ENCODE measurements at places on chromosomes 2 and 18. TPM values are rescaled to one million over a fixed set of nuclear protein-coding genes. Genes with fewer than 3 reads are reported as not detected.

The SRD5A2 gene
- 0.64 TPM for total RNA-seq

GRCh38 chr2:152930501-152930900 lies 212.1 kb downstream of the ARL6IP6 start:
- peaks cover 2% of the 10 kb centered on the region for H3K27me3 ChIP-seq
- DNase-seq = no peak
- H3K4me1 ChIP-seq = no peaks in the 10 kb centered on the region
- no peak overlapping the region for H3K27ac ChIP-seq

The LRP1B gene
- 1.4 TPM for total RNA-seq

DNA sequence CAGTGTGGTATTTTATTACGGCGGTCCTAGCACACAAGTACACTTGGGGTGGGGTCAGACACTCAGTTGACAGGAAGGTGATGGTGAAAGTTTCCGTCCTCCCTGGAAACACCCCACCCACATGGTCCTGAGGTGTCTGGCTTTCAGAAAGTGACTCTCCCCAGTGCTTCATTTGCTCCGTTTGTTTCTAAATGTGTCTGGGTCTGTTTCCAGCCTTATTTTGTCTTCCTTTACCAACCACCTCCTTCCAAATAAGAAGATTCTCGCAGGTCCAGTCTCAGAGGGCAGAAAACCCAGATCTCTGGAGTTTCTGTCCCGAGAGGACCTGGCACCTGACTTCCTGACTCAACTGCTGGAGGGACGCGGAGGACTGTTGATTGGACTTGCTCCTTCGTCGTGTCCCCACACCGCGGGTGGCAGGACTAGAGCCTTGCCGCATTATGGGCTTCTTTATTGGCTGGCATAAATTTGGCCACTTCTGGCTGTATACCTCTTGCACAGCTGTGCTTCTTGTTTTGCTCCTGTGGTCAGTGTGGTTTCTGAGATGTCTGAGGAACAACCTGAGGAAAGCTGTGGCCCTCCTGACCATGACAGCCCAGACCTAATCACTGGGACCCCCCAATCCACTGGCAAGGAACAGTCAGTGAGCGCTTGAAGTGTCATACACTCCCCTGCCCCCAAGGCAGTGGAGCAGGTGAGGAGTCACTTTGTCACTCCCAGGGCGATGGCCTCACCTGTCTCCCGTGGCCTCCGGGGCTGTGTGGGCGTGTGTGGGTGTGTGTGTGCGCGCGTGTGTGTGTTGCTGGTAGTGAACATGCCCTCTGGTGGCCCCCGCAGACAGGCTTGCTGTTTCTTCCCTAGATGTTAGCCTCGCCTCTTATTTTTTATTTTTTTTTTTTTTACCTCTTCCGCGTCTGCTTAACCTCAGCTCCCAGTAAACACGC lies 45.6 kb downstream of the MEX3C start:
- peak overlapping the region; percentile 9 for H3K27ac ChIP-seq
- H3K36me3 ChIP-seq = no peaks in the 10 kb centered on the region
- no peak overlapping the region for H3K4me3 ChIP-seq

DNA sequence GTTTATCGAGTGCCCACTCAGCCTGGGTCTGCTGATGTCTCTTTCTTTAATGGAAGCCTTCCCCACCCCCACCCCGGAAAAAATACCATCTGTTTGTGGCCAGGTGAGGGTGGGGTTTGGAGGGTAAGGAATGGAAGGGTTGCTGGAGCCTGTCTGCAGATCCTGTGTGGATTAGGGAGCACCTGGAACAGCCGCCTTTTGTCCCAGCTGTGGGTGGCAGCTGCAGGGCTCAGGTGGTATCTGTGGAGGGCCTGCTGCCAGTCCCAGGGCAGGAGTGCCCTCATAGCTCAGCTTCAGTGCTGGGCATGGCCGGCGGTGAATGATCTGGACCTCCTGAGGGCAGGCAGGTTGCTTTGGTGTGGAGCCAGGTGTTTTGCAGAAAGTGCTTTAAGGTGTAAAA lies 45.3 kb downstream of the IMPA2 start:
- no peak overlapping the region for H3K27ac ChIP-seq
- peaks cover 14% of the 10 kb centered on the region for H3K36me3 ChIP-seq
- no peaks in the 10 kb centered on the region for H3K27me3 ChIP-seq
- H3K4me3 ChIP-seq = no peak overlapping the region

DNA sequence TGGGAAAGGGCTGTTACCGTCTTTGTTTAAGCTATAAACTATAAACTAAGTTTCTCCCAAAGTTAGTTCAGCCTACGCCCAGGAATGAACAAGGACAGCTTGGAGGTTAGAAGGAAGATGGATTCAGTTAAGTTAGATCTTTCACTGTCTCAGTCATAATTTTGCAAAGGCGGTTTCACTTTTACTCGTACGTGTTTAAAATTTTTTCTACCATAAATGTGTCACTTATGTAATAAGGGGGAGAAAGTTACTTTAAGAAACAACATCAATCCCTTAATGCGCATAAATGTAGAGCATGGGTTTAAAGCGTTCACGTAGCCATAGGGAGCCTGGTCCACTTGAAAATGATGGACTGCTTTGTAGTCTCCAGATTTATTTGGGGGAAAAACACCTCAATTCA lies 71.3 kb downstream of the SNORC start:
- no peaks in the 10 kb centered on the region for H3K36me3 ChIP-seq
- H3K4me3 ChIP-seq = no peak overlapping the region
- peaks cover 2% of the 10 kb centered on the region for H3K27me3 ChIP-seq
- H3K4me1 ChIP-seq = no peaks in the 10 kb centered on the region
- no peak for DNase-seq
- no peak overlapping the region for H3K27ac ChIP-seq

DNA sequence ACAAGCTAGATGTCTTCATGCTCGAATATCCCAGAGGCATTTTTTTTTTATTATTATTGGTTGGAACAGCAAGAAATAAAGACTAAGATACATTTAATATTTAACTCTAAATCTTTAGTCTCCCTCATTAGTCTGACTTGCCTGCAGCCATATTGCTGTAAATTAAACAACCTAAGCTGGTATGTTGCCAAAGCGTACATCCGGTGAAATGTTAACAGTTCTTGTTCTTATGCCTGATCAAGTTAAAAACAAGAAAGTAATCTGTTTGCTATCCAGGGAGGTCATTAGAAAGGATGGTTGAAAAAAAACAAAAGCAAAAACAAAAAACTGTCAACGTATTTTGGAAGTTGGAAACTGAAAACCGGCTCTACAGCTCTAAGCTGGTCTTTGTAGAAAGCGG lies 125.9 kb upstream of the NABP1 start:
- H3K27me3 ChIP-seq = no peaks in the 10 kb centered on the region
- H3K27ac ChIP-seq = no peak overlapping the region
- H3K4me1 ChIP-seq = peaks cover 9% of the 10 kb centered on the region
- H3K36me3 ChIP-seq = no peaks in the 10 kb centered on the region
- DNase-seq = no peak

DNA sequence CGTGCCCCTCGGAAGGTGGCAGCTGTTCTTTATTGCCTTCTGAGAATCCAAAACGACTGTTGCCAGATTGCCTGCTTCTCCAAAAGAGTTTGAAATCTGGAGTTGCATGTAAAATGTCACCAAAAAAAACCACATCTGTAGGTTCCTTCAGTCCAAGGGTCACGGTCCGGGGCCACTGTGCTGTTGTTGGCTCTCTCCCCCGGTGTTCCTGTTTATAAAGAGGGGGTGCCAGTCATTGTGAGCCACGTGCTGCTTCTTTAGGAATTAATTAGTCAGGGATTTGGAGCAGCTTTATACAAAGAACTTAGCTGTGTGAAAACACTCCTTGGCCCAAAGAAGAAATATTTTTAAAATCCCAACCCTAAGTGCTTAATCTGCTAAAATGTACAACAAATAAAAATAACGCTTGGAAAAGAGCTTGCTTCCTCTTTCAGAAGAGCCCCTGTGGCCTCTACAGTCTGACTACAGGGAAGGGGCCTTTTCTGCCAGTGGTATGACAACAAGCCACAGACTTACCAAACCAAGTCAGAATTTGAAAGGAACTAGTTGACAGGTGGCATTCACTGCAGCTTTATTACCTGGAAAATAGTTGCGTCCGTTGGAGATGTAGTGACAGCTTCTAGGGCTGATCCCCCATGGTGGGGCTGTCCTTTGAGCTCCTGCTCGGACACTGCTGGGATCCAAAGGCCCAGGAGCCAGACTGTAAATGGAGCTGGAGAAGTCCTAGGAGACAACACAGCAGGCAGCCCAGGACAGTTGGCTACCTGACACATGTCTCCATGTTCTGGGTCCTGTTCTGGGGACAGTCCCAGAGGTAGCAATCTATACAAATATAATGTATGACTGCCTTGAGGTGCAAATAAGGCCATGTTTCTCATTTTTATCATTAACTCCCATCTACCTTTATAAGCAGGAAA lies 84.5 kb upstream of the SLC1A4 start:
- no peak for DNase-seq
- H3K36me3 ChIP-seq = no peaks in the 10 kb centered on the region
- H3K4me1 ChIP-seq = peaks cover 20% of the 10 kb centered on the region
- H3K27me3 ChIP-seq = peaks cover 3% of the 10 kb centered on the region

- H3K27ac ChIP-seq = peak overlapping the region; percentile 89
- no peak for DNase-seq
- no peaks in the 10 kb centered on the region for H3K27me3 ChIP-seq
- H3K4me1 ChIP-seq = peaks cover 47% of the 10 kb centered on the region
Measured at GRCh38 chr2:182973441-182974352, 64.6 kb downstream of the NCKAP1 start.

The POTEC gene
- not detected for total RNA-seq

The FSHR gene
- total RNA-seq = not detected

The UPP2 gene
- not detected for total RNA-seq

The CYP26B1 gene
- total RNA-seq = 1.2 TPM

GRCh38 chr18:73896685-73897084 lies 250.9 kb downstream of the FBXO15 start:
- no peak overlapping the region for H3K4me3 ChIP-seq
- H3K27me3 ChIP-seq = no peaks in the 10 kb centered on the region
- H3K27ac ChIP-seq = no peak overlapping the region

- no peak overlapping the region for H3K4me3 ChIP-seq
- H3K4me1 ChIP-seq = no peaks in the 10 kb centered on the region
- no peak for DNase-seq
- no peak overlapping the region for H3K27ac ChIP-seq
Measured at GRCh38 chr18:22987547-22988189, 54.5 kb downstream of the RBBP8 start.

- DNase-seq = no peak
- peaks cover 61% of the 10 kb centered on the region for H3K36me3 ChIP-seq
- no peak overlapping the region for H3K27ac ChIP-seq
- peaks cover 1% of the 10 kb centered on the region for H3K27me3 ChIP-seq
- no peaks in the 10 kb centered on the region for H3K4me1 ChIP-seq
- H3K4me3 ChIP-seq = no peak overlapping the region
Measured at GRCh38 chr2:21033237-21034155, 10.4 kb downstream of the APOB start.

DNA sequence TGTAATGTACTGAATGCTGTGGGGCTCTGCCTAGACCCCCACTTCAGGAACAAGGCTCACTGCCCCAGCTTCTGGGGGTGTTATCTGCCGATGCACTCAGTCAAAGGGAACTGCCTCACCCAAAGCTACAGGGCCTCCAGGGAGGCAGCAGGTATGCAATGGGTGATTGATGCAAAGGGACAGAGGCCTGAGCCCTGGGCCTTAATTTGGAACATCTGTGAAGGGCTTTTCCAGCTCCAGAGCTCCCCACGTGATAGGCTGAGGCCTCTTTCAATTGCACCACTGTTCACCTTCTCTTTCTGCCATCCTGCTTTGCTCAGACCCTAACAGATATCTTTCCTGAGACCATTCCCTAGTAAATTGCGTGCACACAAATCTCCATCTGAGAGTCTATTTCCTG lies 131.0 kb downstream of the ATL2 start:
- H3K4me3 ChIP-seq = no peak overlapping the region
- DNase-seq = no peak
- no peaks in the 10 kb centered on the region for H3K27me3 ChIP-seq
- H3K36me3 ChIP-seq = no peaks in the 10 kb centered on the region
